ENCODE measurements at places on chromosomes 12 and 14.

DNA sequence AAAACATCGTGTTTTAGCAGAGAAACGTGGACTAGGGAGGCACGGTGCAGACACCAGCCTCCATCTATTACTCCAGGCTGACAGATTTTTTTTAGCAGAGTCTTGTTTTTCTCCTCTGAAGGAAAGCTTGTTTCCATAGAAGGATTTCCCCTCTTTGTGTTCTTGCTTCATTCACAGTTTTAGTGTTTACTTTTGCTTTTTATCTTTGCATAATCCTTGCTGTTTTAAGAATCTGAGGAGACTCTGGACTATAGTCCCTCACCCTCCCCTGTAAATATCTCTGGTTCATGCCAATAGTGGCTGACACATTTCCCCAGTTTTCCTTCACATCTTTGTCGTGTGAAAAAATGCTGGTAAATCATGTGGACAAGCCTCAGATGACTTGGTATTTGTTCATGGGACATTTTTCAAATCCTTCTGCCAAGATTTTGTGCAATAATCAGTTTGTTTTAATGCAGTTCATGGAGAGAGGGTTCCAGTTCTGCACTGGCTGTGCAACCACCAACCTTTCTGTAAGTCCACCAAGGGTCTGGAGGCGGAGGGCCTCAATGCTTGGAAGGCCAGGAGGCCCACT lies 39.9 kb upstream of the TMCC3 start:
- DNase-seq, result no peak

DNA sequence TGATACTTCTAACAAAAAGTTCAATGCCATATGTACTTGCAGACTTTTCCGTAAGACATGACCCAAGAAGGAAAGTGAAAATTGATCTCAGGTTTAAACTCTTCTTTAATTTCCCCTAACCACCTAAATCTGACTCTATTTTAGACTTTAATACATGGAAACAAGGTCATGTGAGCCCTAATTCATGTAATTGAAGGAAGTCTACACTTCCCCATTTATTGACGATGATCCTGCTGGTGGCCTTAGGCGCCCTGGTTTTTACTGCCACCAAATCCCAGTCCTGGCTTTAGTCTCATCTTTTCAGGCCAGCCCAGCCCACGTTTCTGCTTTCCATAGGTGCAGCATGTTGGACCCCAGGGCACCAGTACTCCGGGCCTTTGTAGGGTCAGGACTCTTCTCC lies 157.9 kb downstream of the PELI2 start:
- DNase-seq, result no peak

GRCh38 chr14:95309261-95310051 lies 10.3 kb downstream of the CLMN start:
- no peak for DNase-seq

DNA sequence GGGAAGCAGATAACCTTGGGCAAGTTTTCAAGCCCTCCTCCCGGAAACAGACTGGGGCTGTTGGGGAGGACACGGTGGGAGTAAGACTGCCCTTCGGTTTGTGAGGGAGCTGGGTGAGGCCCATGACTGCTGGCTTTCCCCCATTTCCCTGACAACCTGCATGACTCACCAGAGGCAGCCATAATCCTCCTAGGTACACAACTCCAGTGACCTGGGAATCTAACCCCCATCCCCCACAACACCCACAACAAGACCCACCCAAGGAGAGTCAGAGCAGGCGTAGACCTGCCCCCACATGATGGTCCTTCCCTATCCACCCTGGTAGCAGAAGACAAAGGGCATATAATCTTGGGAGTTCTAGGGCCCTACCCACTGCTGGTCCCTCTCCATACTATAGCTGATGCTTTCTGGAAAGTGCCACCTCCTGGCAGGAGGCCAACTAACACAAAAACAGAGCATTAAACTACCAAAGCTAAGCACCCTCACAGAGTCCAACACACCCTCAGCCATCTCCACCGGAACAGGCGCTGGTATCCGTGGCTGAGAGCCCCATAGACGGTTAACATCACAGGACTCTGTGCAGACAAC lies 14.8 kb downstream of the DDX24 start:
- no peak for DNase-seq

DNA sequence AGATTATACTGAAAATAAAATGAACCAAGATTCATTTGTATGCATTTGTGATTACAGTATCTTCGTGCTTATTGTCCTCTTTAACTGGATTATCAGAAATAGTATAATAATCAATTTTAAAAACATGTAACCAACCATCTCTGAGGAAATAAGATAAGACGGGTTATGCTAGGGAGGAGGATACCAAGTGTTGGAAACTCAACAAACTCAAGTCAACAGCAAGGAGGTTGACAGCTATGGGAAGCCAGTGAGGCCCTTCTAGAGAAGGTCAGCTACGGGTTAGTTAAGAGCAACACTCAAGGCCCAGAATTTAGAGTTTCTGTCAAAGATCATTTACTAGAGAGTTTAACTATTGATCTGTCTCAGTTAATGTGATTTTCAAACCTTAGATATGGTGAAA lies 137.2 kb downstream of the PDZRN4 start:
- DNase-seq, result no peak

Data from stimulated activated CD4-positive, alpha-beta T cell treated with anti-CD3 and anti-CD28 coated beads, Interleukin-2, amount 100 ng/mL, for 4 hours (primary cell).